ENCODE measurements at places on chromosomes 1 and 21.

GRCh38 chr1:37677143-37677439, 15.2 kb upstream of the CDCA8 start:
- no peak for DNase-seq

GRCh38 chr1:113072141-113072756, 749 bp upstream of the LRIG2 start:
- no peak for DNase-seq

DNA sequence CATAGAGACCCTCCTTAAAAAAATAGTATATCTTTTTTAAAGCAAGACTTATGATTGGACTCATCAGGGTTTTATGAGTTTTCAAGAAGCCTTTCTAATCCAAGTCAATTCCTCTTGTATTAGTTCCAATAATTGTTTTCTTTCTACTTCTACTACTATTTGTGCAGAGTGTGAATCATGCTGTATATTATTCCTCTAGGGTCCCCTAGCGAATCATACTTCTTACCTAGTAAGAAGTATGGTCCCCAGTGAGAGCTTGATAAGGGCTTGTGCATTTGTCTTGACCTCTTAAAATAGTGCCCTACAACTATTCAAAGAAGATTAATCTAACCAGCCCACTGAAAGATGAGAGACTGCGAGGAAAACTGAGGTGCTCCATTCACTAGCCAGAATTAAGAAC, 715.7 kb upstream of the ZP4 start:
- DNase-seq = no peak

- peak; percentile 45 for DNase-seq
Observed at GRCh38 chr1:21622466-21623315, 46.5 kb downstream of the RAP1GAP start.

- DNase-seq = peak; percentile 38
Observed at GRCh38 chr1:178031856-178032320, 62.0 kb upstream of the RASAL2 start.

DNA sequence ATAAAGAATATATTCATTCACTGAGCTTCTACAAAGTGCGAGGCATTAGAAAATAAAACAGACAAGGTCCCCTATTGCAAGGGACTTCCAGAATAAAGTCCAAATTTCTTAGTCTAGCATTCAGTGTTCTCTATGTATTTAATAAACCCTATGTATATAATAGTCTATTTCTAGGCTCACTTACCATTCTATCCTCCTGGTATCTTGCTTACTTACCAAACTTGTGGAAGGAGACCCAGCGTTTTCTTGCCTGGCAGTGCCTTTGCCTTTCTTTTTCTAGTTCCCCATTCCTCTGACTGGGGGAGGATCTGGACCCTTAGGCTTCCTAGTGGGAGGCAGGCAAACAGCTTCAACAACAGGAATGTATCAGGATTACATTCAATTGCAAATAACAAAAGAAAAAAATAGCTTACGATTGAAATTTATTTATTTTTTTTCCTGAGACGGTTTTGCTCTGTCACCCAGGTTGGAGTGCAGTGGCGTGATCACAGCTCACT, 690 bp upstream of the RNF19B start:
- DNase-seq = no peak

- DNase-seq = no peak
Observed at GRCh38 chr1:167755654-167756053, 33.9 kb downstream of the MPZL1 start.

- DNase-seq = peak; percentile 50
Observed at GRCh38 chr1:42765832-42766740, 742 bp downstream of the P3H1 start.

Data from activated CD8-positive, alpha-beta T cell treated with anti-CD3 and anti-CD28 coated beads, Interleukin-2, amount 10 ng/mL, durations not matched to agents 7 days and 5 days (primary cell).